ENCODE measurements at places on chromosomes 1 and 21.

DNA sequence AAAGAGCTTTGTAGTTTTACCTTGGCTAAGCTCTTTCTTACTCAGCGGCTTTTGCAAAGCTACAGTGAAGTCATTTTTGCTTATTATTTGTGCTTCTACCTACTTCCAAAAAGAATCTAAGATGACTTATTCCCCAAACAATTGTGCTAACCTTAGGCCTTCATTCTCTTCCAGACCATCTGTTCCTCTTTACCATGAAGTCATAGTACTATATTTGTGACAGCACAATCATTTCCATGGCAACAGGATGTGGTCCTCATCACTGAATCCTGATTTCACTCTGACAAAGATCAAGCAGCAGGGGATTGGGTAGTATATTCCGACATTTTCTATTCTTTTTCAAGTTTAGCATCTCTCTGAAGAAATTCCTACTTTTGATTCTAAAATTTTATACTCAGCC is 24.8 kb upstream of the NMNAT2 start:
- peak; percentile 84 for DNase-seq

DNA sequence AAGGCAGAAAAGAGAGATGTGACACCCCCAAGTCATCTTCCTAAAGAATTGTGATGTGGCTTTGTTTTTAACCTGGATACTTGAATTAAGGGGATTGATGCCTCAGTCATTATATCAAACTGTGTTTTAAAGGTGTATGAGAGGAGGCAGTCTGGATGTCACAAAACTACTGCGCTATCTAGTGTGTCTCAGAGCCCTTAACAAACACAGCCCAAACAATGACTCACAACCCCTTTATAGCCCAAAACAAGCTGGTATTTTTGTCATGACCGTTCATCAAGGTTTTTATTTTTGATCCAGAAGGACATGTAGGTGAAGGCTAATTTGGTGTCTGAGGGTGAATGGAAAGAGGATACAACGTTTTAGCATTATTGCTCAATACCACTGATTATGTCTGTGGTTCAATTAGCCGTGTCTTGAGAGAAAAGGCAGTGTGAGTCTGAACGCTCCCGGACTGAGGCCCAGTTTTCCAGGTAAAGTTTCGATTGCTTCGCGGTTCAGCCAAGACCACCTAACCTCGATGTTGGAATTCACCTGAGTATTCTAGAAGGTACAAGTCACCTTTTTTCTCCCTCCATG is 71.6 kb downstream of the SGIP1 start:
- no peak for DNase-seq

GRCh38 chr1:17865912-17866739 is 111.0 kb downstream of the ACTL8 start:
- DNase-seq: no peak

- DNase-seq: no peak
These were observed 438.9 kb upstream of the ZP4 start for GRCh38 chr1:238329671-238330070.

DNA sequence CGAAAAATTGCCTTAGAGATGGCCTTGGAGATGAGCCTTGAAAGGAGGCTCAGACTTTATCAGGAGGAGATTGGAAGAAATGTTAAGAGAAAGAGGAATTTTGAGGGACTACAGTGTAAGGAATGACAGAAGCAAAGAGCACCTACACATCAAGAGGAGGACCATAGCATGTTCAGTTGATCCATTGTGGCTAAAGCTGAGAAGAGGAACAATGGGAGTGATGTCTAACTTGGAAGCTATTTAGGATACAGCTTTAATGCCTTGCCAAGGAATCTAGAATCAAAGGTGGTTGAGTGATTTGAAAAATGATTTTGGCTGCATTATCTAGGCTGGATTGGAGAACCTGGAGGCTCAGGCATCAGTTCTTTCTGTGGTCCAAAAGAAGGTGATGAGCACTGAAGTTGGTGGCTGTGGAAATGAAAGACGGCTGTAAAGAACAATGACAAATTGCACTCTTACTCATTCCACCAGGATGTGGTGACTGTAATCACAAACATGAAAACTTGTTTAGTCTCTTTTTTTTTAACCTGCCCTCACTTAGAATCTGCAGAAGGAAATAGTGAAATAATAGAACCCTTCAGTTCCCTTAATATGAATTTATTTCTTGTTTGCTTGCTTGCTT is 11.3 kb downstream of the FAM20B start:
- no peak for DNase-seq
